ENCODE measurements at places on chromosomes 11 and 22. TPM values are rescaled to one million over a fixed set of nuclear protein-coding genes. Genes with fewer than 3 reads are reported as not detected.
A peak's percentile ranks its signal among the peaks of the same experiment; 100 is the strongest.

SYNGR1 gene
- 2.8 TPM for total RNA-seq

EED gene
- total RNA-seq, result 23.8 TPM

DNA sequence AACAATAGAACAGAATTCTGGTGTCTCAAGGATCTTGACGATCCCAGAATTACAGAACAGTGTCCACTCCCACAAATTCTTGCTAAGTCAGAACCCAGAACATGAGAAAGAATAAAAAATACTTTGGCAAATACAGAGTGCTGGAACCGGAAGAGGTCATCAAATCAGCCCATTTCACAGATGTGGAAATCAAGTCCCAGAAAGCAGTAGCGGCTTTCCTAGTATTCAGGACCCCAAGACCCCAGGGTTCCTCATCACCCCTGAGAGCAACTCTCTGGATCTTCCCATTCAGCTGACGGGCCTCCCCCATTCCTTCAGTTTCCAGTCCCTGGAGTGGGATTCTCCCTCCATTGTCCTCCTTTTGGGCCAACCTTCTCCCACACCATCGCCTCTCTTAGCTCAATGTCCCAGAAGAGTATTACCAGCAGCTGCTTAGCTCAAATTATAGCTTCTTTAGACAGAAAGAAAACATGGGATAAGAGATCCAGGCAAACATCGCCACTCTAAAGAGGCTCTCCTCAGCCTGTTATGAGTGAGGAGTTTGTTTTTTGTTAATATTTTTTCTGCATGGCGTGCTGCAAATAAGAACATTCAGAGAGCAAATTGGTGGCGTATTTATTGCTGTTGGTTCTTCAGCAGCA lies 268.3 kb downstream of the MN1 start:
- no peak for DNase-seq
- H3K4me3 ChIP-seq, result no peak overlapping the region
- H3K27me3 ChIP-seq, result peaks cover 2% of the 10 kb centered on the region
- no peaks in the 10 kb centered on the region for H3K36me3 ChIP-seq
- H3K4me1 ChIP-seq, result no peaks in the 10 kb centered on the region
- no peak overlapping the region for H3K27ac ChIP-seq

GRCh38 chr11:106456647-106457046 lies 379.2 kb downstream of the AASDHPPT start:
- DNase-seq, result no peak
- H3K4me1 ChIP-seq, result no peaks in the 10 kb centered on the region
- no peak overlapping the region for H3K27ac ChIP-seq
- H3K27me3 ChIP-seq, result no peaks in the 10 kb centered on the region

GRCh38 chr11:748007-748359 lies 719 bp downstream of the TALDO1 start:
- no peaks in the 10 kb centered on the region for H3K27me3 ChIP-seq
- H3K4me3 ChIP-seq, result peak overlapping the region; percentile 79
- peaks cover 16% of the 10 kb centered on the region for H3K4me1 ChIP-seq

DNA sequence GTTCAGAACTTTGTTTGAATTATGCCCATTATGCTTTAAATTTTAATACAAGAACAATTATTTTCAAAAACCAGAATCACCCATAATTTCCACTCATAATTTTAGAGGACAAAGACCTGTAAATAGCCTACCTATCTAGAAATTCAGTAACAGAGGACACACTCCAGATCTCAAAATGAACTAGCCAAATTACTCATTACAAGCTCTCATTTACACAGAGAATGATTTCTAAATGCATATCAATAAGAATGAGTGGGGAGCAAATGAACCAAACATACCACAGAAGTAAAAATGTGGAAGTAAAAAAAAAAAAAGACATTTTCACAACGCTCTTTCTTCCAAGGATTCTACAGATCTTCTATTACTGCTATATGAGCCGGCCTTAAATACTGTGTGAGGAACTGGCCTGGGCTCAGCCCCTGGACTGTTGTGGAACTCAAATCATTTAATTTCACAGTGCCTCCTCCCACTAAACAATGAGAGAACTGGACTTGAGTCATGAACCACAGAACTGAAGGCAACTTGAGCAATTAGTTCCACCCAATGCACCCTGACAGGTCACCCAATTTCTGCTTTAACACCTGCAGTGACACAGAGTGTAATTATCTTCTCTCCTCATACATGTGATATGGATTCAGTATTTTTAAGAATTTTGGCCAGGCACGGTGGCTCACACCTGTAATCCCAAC lies 8.0 kb downstream of the MRTFA start:
- H3K27me3 ChIP-seq, result no peaks in the 10 kb centered on the region
- no peak for DNase-seq
- no peak overlapping the region for H3K27ac ChIP-seq
- no peak overlapping the region for H3K4me3 ChIP-seq
- peaks cover 3% of the 10 kb centered on the region for H3K36me3 ChIP-seq
- peaks cover 3% of the 10 kb centered on the region for H3K4me1 ChIP-seq

GRCh38 chr11:108813086-108813485 lies 148.2 kb downstream of the DDX10 start:
- no peaks in the 10 kb centered on the region for H3K36me3 ChIP-seq
- no peak overlapping the region for H3K4me3 ChIP-seq
- DNase-seq, result no peak
- H3K27ac ChIP-seq, result no peak overlapping the region
- no peaks in the 10 kb centered on the region for H3K4me1 ChIP-seq

DNA sequence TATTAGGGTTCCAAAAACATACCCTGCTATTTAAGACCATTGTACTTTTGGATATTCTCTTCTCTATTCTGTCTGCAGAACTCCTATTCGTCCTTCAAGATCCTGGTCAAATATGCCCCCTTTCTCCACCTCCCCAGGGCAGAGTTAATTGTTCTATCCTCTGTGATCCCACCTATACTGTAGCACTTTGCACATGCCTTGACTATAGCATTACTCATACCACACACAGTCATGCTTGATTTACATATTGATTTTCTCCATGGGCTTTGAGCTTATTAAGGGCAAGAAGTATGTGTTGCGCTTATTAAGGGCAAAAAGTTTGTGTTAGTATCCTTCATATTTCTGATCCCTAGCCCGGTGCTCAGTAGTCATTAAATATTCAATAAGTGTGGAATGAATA lies 263.7 kb upstream of the CADM1 start:
- H3K27me3 ChIP-seq, result no peaks in the 10 kb centered on the region
- H3K4me1 ChIP-seq, result no peaks in the 10 kb centered on the region
- no peak overlapping the region for H3K27ac ChIP-seq
- no peak overlapping the region for H3K4me3 ChIP-seq

- H3K36me3 ChIP-seq, result no peaks in the 10 kb centered on the region
- no peaks in the 10 kb centered on the region for H3K4me1 ChIP-seq
- H3K27me3 ChIP-seq, result no peaks in the 10 kb centered on the region
Measured at GRCh38 chr11:112620621-112621394, 340.4 kb upstream of the NCAM1 start.

GRCh38 chr11:115869780-115870431 lies 365.7 kb upstream of the CADM1 start:
- no peaks in the 10 kb centered on the region for H3K27me3 ChIP-seq
- H3K36me3 ChIP-seq, result no peaks in the 10 kb centered on the region
- DNase-seq, result no peak
- no peaks in the 10 kb centered on the region for H3K4me1 ChIP-seq

DNA sequence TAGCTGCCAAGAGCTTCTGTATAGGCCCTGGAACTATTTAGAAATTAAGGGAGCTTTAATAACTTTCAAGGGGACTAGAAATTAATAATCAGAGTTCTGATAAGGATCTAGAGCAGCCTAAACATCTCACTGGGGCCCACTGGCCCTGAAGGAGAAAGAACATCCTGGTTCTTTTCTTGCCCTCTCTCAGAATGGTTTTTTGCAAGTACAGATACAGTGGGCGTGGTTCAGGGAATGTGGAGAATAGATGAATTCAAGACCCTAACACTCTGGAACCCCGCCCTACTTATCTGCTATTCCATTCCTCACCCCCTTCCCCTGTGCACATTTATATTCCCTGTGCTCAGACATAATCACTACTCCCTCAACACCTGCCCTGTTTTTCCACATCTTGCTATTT lies 90.2 kb downstream of the PARVA start:
- H3K27ac ChIP-seq, result no peak overlapping the region
- no peaks in the 10 kb centered on the region for H3K36me3 ChIP-seq
- H3K4me1 ChIP-seq, result no peaks in the 10 kb centered on the region
- H3K4me3 ChIP-seq, result no peak overlapping the region

- H3K4me1 ChIP-seq, result peaks cover 8% of the 10 kb centered on the region
- no peak overlapping the region for H3K4me3 ChIP-seq
- no peak overlapping the region for H3K27ac ChIP-seq
- no peak for DNase-seq
- no peaks in the 10 kb centered on the region for H3K36me3 ChIP-seq
Measured at GRCh38 chr11:12116425-12117032, 6.1 kb downstream of the MICAL2 start.

DNA sequence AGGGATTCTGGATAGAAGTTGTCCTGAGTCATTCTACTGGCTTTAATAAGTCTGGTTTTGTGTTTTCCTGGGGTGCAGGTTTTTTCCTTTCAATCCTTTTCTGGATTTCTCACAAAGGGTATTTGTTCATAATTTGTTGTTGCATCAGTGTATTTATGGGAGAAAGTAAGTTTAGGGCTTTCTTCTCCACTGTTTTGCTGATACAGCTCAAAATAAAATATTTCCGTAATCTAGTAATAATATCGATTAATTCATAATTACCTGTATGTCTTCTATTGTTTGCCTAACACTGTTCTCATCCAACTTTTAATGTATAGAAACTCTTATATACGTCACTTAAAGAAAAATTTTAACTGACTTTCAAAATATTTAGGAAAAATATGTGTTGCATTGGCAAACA lies 728.2 kb downstream of the LUZP2 start:
- H3K4me1 ChIP-seq, result no peaks in the 10 kb centered on the region
- H3K27ac ChIP-seq, result no peak overlapping the region
- no peak for DNase-seq
- H3K27me3 ChIP-seq, result no peaks in the 10 kb centered on the region
- H3K4me3 ChIP-seq, result no peak overlapping the region

DNA sequence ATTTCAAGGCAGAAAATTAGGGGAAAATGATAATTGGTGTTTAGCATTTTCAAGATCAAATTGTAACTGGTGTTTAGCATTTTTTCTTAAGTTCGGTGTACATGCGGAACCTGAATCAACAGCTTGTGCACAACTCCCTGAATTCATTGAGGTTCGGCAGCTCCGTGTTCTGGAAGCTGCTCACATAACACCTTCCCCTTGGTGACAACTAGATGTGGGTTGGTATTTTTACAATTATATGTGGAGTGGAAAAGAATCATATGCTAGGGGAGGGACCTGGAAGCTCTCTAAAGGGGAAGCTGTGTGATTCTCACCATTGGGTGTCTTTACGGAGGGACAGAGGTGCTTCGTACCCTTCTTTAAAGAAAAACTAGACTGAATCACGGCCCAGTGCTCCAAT lies 199.0 kb upstream of the MTNR1B start:
- no peak overlapping the region for H3K27ac ChIP-seq
- no peak overlapping the region for H3K4me3 ChIP-seq
- no peak for DNase-seq

DNA sequence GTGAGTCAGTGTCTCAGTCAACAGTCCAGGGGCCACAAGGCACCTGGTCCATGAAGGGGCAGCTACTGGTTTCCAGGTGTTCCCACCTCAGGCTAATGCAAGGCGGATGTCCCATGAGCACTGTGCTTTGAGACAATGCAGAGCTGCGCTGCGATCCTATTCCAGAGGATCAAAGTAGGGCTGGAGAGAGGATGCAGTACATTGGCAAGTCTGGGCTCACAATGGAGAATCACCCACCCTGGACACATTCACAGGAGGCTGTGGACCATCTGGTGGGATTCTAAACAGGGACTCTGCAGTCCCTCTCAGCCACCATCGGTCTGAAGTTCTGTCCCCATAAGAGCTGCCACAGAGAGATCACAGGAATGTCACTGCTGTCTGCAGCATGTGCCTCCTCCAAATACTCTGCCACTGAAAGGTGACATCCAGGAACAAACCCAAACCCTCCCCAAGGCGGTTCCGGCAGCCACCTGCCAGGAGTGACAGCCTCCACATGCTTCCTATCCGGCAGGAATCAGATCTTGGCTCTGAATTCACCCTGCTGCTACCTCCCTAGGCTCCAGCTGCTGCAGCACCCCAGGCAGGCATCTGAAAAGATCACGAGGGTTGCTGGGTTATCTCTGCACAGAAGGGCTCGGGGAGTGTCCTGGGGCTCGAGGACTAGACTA lies 45.3 kb upstream of the SERPIND1 start:
- DNase-seq, result no peak
- no peaks in the 10 kb centered on the region for H3K27me3 ChIP-seq
- H3K27ac ChIP-seq, result no peak overlapping the region
- H3K4me3 ChIP-seq, result no peak overlapping the region
- H3K36me3 ChIP-seq, result peaks cover 52% of the 10 kb centered on the region

- H3K27ac ChIP-seq, result no peak overlapping the region
- DNase-seq, result no peak
- H3K4me1 ChIP-seq, result no peaks in the 10 kb centered on the region
- H3K4me3 ChIP-seq, result no peak overlapping the region
- H3K27me3 ChIP-seq, result no peaks in the 10 kb centered on the region
Measured at GRCh38 chr11:70872955-70873735, 379.2 kb downstream of the SHANK2 start.

GRCh38 chr11:2691355-2691761 lies 8.4 kb downstream of the KCNQ1OT1 start:
- H3K4me3 ChIP-seq, result no peak overlapping the region
- H3K27ac ChIP-seq, result no peak overlapping the region
- H3K4me1 ChIP-seq, result peaks cover 14% of the 10 kb centered on the region
- no peak for DNase-seq
- H3K36me3 ChIP-seq, result no peaks in the 10 kb centered on the region
- H3K27me3 ChIP-seq, result no peaks in the 10 kb centered on the region

DNA sequence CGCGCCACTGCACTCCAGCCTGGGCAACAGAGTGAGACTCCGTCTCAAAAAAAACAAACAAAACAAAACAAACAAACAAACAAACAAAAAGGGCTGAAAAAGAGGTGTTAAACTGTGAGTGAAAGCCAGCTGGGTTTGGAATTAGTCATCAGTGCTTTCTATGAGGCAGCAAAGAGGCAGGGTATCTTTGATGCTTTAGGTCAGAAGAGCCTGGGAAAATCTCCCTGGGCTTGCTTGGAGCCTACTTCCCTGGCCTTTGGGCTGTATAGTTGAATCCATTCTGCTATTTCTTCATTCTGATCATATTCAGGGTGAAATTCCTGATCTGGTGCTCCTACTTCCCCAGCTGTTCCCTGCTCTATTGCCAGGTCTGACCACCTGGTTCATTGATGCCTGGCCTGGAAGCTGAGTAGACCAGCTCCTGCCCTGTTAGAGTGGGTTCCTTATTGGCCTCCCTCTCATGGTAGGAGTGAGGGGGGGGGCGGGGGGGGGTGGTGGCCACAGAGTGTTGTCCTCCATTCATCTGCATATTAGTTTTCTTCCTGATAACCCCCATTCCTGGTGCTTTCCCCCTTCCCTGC lies 65.6 kb downstream of the INSC start:
- no peaks in the 10 kb centered on the region for H3K36me3 ChIP-seq
- H3K4me1 ChIP-seq, result no peaks in the 10 kb centered on the region
- peaks cover 2% of the 10 kb centered on the region for H3K27me3 ChIP-seq
- DNase-seq, result no peak
- no peak overlapping the region for H3K4me3 ChIP-seq
- H3K27ac ChIP-seq, result no peak overlapping the region
